ENCODE measurements at places on chromosomes 3 and 15.
A peak's percentile ranks its signal among the peaks of the same experiment; 100 is the strongest.

DNA sequence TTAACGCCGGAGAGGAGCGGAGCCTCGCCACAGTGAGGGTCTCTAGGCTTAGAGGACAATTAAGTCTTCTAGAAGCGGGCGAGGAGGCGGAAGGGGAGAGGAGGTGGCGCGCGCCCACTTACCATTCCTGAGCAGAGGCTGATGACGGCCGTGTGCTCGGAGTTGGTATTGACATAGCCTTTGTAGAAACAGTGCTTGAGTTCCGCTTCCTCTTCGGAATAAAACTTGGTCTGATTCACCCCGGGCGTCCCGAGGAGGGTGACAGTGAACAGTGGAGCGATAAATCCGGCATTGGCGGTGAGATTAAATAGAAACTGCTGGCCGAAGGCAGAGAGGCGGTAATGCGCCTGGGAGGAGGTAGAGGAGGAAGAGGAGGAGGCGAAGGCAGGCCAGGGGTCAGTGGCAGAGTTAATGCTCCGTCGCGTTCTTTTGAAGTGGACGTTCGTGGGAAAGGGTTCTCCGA, 1.3 kb downstream of the ADAMTS9 start:
- peak; percentile 64 for DNase-seq

- peak; percentile 85 for DNase-seq
Measured at GRCh38 chr15:38176155-38176554, 76.5 kb upstream of the SPRED1 start.

- no peak for DNase-seq
Measured at GRCh38 chr15:82647835-82648256, 683 bp upstream of the CPEB1 start.

DNA sequence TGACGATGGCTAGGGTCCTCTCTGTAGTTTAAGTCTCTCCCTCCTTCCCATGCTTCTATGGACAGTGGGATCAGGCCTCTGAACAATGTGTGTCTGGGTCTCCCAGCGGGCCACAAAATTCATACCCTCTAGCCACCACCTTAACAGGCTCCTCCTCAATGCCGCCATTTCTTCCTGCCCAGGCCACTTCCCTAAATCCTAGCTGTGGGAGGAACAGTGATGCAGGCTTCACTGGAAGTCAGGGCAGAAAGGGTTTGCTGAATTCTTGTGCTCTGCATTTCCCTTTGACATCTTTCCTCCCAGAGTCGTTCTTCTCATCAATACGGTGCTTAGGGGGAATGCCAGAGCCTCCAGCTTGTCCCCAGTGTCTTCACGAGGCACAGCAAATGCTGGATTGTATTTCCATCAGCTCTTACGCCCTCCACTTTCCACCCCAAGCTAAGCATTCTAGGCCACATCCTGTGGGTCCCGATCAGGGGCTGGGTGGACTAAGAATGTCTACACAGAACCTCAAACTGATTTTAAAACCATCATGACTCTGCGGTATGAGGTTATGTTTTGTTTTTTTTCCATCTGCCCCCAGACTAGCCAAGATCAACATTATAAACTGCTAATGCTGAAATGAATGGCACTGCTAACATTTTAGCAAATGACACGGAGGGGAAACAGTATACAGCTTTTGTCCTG, 11.9 kb upstream of the LDHAL6B start:
- DNase-seq, result no peak

DNA sequence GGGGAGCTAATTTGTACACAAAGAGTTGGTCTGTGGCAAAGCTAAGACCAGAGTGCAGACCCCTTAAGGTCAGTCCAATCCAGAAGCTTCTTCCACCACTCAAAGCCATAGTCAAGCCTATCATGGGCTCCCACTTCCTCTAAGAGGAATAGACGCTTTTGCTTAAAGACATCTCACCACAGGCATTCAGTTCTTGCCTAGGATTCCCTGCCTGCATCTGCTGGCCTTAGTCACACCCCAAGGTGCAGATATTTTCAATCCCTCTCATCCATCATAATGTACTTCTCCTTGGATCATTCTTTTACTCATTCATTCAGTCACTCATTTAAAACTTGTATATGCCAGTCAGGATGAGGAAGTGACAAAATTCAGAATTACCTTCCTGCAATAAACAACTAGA, 179.6 kb upstream of the STT3B start:
- no peak for DNase-seq

DNA sequence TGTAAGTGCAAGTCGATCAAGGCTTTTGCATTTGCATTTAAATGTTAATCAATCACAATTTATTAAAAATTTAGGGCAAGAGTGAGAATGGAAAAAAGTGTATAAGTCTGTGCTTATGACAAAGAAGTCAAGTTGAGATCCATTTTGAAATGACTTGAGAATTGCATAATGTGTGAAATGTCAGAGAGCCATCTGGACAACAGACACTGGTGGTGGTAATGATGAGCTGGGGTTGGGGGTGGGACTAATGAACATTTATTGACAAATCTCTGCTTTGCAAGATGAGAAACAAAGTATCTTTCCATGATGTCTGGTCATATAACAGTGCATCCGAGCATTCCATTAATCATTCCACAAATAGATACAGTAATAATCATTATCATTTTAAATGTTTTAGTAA, 89.4 kb upstream of the ZBTB20 start:
- peak; percentile 64 for DNase-seq

- no peak for DNase-seq
Measured at GRCh38 chr15:92510163-92510882, 116.6 kb downstream of the ST8SIA2 start.

- peak; percentile 78 for DNase-seq
Measured at GRCh38 chr3:185929192-185930151, 8.3 kb downstream of the TRA2B start.

GRCh38 chr3:19171794-19172193, 23.5 kb downstream of the KCNH8 start:
- DNase-seq, result no peak

- no peak for DNase-seq
Measured at GRCh38 chr3:13901935-13902584, 22.2 kb upstream of the WNT7A start.

- DNase-seq, result no peak
Measured at GRCh38 chr3:59798372-59799086, 748.7 kb upstream of the CFAP20DC start.

- DNase-seq, result peak; percentile 19
Measured at GRCh38 chr3:57783186-57784088, 27.3 kb downstream of the SLMAP start.

GRCh38 chr15:26287381-26287780, 424.3 kb upstream of the ATP10A start:
- DNase-seq, result no peak

DNA sequence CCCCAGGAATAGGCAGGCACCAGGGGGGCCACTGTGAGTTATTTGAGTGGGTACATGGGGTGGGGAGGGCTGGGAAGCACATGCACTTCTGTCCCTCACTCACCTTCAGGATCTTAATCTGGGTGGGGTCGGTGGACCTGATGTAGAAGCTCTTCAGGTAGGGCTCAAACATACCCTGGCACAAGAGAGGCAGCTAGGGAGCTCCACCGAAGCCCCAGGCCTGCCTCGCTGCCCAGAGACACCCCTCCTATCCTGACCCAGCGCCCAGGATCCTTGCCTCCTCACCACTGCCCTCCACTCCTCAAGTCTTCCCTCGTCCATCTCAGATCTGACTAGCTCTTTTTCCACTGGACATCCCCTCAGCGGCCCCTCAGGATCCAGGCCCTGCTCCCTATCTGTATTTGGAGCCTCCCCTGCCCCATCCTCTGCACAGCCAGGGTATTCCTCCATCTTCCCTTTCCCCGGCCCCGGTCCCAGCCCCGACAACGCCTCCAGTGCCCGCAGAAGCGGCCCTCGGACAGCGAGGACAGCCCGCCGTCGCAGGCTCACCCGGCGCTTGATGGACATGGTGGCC, 30.0 kb downstream of the AP3B2 start:
- no peak for DNase-seq

DNA sequence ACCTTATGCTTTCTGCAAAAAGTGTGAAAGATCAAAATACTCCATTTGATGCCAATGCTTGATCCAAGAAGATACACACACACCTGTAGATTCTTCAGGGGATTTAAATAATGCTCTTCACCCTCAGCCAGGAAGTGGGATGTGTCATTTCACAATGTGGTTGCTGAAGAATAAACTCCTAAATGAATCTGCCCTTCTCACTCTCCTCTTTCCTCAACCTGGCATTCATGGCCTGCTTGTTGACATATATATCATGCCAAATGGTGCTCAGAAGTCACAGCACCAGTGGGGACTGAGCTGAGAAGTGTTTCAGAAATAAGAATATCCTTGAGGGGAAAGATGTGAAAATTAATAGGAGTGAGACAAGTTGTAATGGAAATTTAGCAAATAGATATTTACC, 146.6 kb upstream of the ARHGEF26 start:
- DNase-seq, result no peak

DNA sequence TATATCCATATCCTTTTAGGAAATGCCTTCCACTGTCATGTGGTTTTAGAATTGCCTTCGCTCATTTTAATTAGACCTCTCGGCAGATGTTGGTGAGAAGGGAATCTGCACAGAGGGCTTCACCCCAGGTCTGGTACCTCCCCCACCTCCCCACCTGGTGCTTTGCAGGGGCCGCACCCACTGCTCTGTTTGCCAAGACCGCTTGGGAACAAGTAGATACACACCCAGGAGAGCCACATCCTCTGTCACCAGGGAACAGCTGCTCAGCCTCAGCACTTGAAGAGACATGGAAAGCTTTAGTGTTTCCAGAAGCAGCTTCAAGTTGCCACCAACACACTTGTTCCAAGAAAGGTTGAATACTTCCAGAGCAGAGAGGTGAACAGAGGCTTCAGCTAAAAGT, 21.8 kb downstream of the LRRC31 start:
- no peak for DNase-seq

- DNase-seq, result peak; percentile 57
Measured at GRCh38 chr3:129240436-129240835, 9.0 kb upstream of the COPG1 start.

- no peak for DNase-seq
Measured at GRCh38 chr3:111715911-111716523, 120.9 kb upstream of the ZBED2 start.

GRCh38 chr15:32903591-32904290, 185.9 kb downstream of the GREM1 start:
- no peak for DNase-seq

DNA sequence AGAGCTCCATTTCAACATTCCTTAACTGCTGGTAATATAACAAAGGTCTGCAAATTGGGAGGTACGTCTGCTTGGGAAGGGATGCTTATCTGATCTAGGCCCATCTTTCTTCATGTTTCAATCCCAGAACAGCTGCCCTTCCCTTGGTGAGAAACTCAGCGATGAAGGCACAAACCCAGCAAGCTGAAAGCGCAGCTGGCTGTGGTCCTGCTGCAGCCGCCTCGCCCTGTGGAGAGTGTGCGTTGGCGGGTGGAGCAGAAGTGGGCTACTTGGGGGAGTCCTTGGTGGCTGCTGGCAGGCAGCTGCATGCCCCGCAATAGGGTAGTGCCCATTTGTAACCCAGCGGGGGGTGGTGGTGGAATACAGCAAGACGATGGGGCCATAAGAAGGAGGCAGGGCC, 160.6 kb upstream of the WNT5A start:
- no peak for DNase-seq

- DNase-seq, result peak; percentile 85
Measured at GRCh38 chr3:152474585-152474984, 205.9 kb downstream of the MBNL1 start.

- no peak for DNase-seq
Measured at GRCh38 chr3:118742760-118743159, 291.9 kb downstream of the IGSF11 start.

DNA sequence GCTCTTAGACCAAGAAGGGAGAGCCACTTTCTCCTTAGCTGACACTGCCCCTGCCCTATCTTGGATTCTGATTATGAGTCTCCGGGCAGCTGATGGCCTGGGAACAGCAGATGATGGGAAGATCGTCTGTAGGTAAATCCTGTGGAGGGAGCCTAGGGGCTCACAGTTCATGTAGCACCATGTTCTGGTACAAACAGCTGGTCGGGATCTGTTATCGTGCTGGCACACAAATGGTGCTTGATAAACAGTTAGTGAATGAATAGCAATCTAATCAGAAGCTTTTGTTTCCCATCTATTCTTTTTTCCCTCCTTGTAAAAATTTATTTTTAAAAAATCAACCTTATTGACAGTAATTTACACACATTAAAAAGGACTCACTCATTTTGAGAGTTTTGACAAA, 26.8 kb downstream of the CDCP1 start:
- no peak for DNase-seq

GRCh38 chr3:37935756-37936666, 54.6 kb upstream of the VILL start:
- DNase-seq, result peak; percentile 95

- DNase-seq, result no peak
Measured at GRCh38 chr15:98580572-98580971, 67.8 kb upstream of the IGF1R start.

DNA sequence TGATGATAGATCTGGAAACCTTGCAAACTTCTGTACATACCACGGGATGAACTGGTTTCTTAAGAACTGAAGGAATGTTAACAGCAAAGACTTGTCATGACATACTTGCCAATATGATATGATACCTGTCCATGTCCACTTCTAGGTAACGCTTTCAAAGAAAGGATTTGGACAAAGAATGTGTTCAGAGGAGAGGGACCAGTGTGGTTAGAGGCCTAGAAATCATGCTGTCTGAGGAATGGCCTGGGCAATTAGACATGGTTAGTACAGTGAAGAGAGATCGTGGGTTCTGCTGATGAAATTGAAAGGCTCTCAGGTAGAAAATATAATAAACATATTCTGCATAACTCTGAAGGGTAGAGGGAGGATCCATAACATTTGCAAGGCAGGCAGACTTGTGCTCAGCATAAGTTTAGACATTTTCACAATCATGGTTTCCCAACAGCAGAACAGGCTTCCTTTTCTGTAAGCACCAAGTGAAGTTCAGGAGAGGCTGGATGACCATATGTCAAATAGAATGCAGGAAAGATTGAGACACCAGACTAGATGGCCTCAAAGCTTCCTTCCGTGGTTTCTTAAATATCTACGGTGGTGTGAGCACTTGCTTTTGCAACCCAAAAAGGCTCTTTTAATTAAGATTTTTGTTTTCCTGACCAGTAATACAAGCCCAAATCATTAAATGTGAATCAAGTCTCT, 39.9 kb downstream of the TGFBR2 start:
- DNase-seq, result no peak

- DNase-seq, result peak; percentile 96
Measured at GRCh38 chr3:175255698-175256097, 396.6 kb downstream of the NAALADL2 start.

DNA sequence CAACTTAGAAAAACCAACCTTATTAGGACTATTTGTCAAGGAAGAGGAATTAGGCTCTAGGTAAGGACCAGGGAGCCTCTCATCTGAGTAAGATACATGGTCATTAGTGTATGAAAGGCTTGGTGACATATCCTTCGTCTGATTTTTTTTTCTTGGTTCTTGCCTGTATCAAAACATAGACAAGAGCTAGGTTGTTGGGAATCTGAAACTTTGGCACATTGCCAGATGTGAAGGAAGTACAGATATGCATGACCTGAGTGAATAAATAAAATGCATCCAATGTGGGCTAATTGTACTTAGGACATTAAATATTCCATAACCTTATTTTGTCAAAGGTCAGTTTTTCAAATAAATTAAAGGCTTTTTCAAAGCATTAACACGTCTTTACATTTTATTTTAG, 151.8 kb downstream of the SYNPR start:
- DNase-seq, result no peak

GRCh38 chr3:144189044-144189443, 217.4 kb downstream of the DIPK2A start:
- DNase-seq, result peak; percentile 2

Data from fibroblast of mammary gland (primary cell).